Aorta (tissue), 5 donors: ENCODE measurements at places on chromosomes 1 and 21. TPM values are rescaled to one million over a fixed set of nuclear protein-coding genes. Genes with fewer than 3 reads are reported as not detected.

DNA sequence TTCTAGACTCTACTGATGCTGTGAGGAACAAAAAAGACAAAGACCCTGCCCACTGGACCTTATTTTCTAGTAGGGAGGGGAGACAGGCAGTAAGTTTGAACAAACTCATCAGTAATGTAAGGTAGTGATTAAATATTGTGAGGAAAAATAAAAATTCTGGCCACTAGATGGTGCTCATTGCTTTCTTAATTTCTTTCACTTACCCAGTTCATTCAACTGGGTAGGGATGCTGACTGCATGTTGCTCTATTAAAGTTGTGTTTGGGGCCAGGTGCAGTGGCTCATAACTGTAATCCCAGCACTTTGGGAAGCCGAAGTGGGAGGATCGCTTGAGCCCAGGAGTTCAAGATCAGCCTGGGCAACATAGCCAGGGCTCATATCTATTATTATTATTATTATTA is 6.3 kb upstream of the KYAT3 start:
- no peak for DNase-seq

GRCh38 chr1:200139661-200140250 is 112.2 kb downstream of the NR5A2 start:
- no peak for DNase-seq

GRCh38 chr21:25369524-25370300 is 237.6 kb downstream of the MRPL39 start:
- DNase-seq: no peak

Gene DAB1
- total RNA-seq: 2.6 TPM

GRCh38 chr1:52531249-52531872 is 21.5 kb downstream of the TUT4 start:
- no peak for DNase-seq

Gene AGMAT
- 0.13 TPM for total RNA-seq

DNA sequence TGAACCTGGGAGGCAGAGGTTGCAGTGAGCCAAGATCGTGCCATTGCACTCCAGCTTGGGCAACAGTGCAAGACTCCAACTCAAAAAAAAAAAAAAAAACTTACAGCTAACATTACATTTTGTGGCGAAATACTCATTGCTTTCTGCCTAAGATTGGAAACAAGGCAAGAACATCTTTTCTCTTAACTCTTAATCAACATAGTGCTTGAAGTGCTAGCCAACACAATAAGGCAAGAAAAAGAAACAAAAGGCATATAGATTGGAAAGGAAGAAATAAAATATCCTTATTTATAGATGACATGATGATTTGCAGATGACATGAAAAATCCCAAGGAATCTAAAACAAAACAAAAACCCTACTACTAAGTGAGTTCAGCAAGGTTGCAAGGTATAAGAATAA is 24.6 kb upstream of the GJA9 start:
- DNase-seq: no peak

DNA sequence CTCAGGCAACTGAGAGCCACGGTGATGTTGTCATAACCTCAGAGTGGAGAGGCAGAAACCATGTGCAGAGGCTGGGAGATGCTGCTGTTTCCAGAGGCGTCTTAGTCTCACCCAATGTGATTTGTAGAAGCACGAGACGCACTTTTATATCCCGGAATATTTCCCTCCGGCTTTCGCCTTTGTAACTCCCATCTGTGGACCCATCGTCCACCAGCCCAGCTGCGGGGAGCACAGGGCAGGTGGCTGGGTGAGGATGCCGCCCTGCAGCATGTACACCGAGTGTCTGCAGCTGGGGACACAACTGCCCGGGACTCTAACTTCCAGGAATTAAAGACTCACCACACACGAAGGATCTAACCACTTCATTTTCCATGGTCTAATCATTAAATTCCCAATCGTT is 43.5 kb downstream of the UBASH3A start:
- no peak for DNase-seq

Gene FTCD
- total RNA-seq: 2.6 TPM
